ENCODE measurements at places on chromosomes 7 and 10.

DNA sequence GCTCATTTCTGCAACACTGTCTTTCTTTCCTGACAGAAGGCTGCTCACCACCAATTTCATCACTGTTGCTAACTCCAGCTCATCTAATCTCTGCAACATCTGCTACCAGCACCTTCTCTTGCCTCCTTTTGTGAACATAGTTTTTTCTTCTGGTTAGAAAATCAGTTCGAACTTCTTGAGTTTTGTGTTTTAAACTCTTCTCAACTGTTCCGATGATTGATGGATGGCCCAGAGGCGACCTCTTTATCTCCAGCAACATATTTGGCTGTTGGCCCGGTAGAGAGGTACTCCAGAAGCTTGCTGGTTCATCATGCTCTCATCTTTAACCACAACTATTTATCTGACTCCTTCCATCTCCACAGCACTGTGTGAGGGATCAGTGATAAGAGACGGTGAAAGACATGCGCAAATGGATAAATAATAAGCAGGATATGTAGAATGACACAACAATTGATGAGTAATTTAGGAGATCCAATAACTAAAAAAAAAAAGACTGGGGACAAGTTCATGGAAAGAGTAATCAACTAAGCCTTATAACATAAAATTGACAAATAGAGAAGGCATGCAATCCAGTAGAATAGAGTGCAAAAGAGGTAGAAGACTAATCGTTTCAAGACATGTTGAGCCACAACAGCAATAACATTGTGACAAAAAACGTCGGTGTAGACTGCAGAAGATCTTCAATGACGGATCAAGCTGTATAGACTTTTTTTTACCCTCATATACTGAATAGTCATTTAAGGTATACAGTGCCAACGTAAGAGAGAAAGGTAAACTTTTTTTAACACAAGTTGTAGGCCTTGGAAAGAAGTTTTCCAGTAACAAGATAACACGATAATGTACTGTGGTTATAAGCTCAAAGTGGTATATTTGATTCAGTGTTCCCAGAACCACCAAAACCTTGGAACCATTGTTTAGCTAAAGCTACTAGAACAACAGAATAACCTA, 152.2 kb downstream of the CRPPA start:
- DNase-seq, result no peak

DNA sequence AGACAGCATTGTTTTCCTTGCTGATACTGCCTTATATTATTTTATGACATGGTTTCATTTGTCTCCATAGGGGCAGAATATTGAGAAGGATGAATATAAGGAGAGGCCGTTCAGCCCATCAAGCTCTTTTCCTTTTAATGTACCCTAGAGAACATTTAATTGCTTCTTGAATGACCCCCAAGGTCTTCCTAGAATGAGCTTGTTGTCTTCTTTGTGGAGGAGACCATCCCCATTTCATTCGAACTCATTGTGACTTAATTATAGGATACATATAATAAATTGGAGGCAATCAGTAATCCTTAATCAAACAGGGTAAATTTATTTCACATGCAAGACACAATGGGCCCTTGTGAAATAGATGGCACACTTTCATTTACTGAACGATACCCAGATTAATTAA, 231.3 kb downstream of the MDFIC start:
- DNase-seq, result no peak

DNA sequence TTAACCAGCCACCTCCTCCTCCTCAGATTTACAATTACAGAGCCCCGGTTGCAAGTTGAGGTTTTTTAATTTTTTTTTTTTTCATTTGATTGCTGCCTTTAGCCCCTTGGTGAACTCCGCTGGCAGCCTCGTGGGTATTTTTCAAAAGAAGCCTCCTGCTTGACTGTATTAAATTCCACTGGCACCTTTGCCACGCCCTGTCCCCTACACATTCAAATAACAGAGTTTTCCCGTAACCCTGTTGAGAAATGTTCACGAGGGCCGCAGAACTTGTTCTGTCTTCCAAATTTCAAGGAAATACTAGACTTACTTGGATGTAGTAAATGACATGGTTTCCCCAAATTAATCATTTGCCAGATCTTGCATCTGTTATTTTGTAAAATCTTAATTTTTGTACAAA, 167.0 kb downstream of the ARID5B start:
- no peak for DNase-seq

GRCh38 chr10:70651661-70652060, 20.6 kb upstream of the ADAMTS14 start:
- no peak for DNase-seq

DNA sequence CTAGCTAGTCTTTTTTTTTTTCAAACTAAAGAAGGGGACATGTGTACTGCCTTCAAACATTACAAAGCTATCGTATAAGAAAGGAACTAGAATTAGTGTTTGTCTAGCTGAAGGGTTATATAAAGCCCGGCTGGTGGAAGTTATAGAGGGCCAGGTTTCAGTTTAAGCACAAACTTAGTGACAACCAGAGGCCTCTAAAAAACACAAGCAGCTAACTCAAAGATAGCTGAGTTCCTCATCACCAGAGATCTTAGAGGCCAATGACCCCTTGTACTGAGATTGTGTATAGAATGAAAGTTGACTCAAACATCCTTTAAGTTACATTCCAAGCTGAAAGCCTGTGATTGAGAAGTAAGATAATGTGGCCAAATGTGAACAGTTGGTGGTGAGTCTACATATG, 28.1 kb upstream of the SGMS1 start:
- no peak for DNase-seq

DNA sequence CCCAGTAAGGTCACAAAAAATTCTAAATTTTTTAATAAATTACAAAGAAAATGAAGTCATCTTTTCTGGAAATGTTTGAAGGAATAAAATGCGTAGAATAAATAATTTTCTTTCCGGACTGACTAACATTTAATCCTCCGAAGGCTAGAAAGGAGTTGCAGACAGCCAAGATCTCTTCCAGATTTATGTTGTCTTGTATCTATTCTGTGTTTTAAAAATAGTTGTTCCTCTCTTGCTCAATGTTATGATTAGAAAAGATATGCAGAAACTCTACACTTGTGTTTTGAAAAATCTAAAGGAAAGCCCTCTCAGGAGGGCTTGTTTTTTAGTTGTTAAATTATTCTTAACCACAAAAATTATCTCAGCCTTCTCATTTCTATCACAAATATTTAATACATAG, 70.7 kb downstream of the MACC1 start:
- DNase-seq, result no peak

All from right lung (tissue), 10 donors.